Naive thymus-derived CD8-positive, alpha-beta T cell (primary cell): ENCODE measurements at places on chromosomes 12 and 14.
A peak's percentile ranks its signal among the peaks of the same experiment; 100 is the strongest.

- H3K36me3 ChIP-seq, result no peaks in the 10 kb centered on the region
- DNase-seq, result no peak
- H3K27ac ChIP-seq, result no peak overlapping the region
- H3K4me1 ChIP-seq, result no peaks in the 10 kb centered on the region
Measured at GRCh38 chr14:29242755-29243754, 476.5 kb downstream of the FOXG1 start.

DNA sequence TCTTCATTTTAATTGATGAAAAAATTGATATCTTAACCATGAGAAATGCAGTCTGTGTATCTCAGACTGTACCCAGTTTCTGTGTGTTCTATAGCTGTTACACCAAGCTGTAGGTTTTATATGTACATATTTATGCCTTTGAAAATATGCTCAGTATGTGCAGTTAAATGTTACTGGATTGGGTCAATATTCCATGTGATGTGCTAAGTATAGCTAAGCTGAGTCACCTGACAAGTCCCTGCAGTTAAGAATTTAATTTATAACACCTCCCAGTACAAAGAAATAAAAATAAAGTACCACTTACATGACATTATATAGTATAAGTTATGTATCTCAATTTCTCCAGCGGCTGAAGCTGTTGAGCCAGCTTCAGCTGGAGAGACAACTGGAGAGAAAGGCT, 984.0 kb downstream of the GALC start:
- no peaks in the 10 kb centered on the region for H3K27me3 ChIP-seq
- no peaks in the 10 kb centered on the region for H3K4me1 ChIP-seq
- no peaks in the 10 kb centered on the region for H3K36me3 ChIP-seq
- H3K4me3 ChIP-seq, result no peak overlapping the region
- no peak for DNase-seq
- no peak overlapping the region for H3K27ac ChIP-seq

DNA sequence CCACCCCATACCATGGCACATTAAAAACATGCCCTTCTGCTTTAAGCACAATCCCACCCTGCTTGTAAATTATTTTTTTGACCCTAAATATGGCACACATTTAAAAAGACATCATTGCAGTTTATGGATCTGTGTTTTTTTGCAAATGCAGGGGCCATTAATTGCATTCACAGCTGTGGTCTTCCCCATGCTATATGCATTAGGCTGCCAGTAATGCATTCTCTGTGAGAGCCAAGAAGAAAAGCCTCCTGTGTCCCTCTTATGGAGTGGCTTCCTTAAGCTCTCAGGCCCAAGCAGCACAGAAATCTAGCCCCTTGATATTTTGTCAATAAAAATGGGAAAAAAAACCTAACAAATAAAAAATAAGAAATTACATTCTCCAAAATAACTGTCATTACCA, 20.4 kb upstream of the COCH start:
- H3K27me3 ChIP-seq, result peaks cover 36% of the 10 kb centered on the region
- H3K4me3 ChIP-seq, result no peak overlapping the region
- no peaks in the 10 kb centered on the region for H3K4me1 ChIP-seq
- no peak overlapping the region for H3K27ac ChIP-seq

DNA sequence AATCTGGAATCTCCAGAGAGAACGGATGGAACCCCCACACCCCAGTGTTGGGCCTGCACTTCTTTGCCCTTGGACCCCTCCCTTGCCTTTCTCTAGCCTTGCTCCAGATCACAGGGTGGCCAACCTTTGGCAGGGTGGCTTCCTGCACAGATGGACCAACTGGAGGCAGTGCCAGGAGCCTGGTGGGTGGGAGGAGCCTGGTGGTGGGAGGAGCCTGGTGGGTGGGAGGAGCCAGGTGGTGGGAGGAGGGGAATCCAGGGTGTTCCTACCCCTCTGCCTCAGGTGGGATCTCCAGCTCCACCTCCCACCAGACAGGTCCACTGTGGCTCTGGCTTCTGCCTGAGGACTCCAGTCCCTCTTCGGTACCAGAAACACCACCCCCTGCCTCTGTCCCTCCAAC, 15.0 kb upstream of the ORAI1 start:
- H3K4me1 ChIP-seq, result peaks cover 10% of the 10 kb centered on the region
- H3K4me3 ChIP-seq, result no peak overlapping the region
- peak; percentile 18 for DNase-seq

- peaks cover 4% of the 10 kb centered on the region for H3K4me1 ChIP-seq
- no peaks in the 10 kb centered on the region for H3K27me3 ChIP-seq
- peaks cover 4% of the 10 kb centered on the region for H3K36me3 ChIP-seq
- no peak overlapping the region for H3K27ac ChIP-seq
- H3K4me3 ChIP-seq, result no peak overlapping the region
Measured at GRCh38 chr12:92703786-92704185, 997 bp downstream of the PLEKHG7 start.

GRCh38 chr14:68716698-68717097, 76.2 kb downstream of the ZFP36L1 start:
- H3K27me3 ChIP-seq, result no peaks in the 10 kb centered on the region
- DNase-seq, result no peak
- H3K36me3 ChIP-seq, result no peaks in the 10 kb centered on the region
- peaks cover 38% of the 10 kb centered on the region for H3K4me1 ChIP-seq
- H3K4me3 ChIP-seq, result no peak overlapping the region

DNA sequence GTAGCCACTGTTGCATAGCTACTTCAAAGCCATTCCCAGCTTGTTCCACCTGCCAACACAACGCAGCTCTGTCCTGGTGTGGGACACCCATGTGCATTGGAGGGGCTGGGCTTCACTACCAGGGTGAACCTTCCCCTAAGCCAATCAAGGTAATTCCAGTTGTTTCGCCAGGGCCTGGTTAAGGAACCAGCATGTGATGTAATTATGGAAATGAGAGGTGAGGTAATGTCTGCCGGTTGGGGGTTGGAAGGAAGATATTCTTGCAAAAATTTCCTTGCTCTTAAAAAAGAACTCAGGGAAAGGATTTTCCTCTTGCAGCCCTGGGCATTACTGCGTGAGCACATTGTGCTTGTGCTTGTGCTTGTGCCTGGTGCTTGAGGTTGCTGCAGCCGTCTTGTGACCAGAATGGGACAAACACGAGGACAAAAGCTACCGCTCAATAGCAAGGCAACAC, 14.9 kb downstream of the TUBA1C start:
- DNase-seq, result no peak
- H3K36me3 ChIP-seq, result no peaks in the 10 kb centered on the region
- no peak overlapping the region for H3K4me3 ChIP-seq
- H3K27ac ChIP-seq, result no peak overlapping the region

DNA sequence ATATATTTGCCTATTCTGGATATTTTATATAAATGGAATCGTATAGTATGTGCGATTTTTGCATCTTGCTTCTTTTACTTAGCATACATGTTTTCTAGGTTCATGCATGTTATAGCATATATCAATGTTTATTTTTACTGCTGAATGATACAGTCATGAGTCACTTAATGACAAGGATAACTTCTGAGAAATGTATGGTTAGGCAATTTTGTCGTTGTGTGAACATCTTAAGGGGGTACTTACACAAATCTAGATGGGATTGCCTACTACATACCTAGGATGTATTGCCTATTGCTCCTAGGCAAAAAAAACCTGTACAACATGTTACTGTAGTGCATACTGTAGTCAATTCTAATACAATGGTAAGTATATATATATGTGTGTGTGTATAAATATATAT, 8.8 kb downstream of the USP15 start:
- peaks cover 41% of the 10 kb centered on the region for H3K4me1 ChIP-seq
- no peaks in the 10 kb centered on the region for H3K27me3 ChIP-seq
- no peaks in the 10 kb centered on the region for H3K36me3 ChIP-seq
- H3K4me3 ChIP-seq, result no peak overlapping the region
- no peak overlapping the region for H3K27ac ChIP-seq
- DNase-seq, result no peak

DNA sequence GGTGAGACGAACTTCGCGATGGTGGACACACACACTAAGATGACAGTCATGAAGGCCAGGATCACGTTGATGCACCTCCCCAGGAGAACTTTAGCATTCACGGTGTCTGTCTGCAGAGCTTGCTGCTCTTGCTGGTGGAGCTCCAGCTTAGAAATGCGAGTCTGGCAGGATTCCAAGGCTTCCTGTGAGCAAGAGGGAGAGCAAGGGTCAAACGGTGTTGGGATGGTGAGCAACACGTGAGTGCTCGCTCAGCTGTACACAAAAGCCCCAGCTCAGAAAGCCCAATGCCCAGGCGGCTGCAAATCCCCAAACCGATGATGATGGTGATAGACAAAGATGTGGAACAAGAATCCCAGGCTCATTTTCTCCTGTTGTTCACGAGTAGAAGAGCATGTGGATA, 78.8 kb downstream of the TMCC3 start:
- no peak overlapping the region for H3K27ac ChIP-seq
- H3K4me3 ChIP-seq, result no peak overlapping the region
- H3K4me1 ChIP-seq, result no peaks in the 10 kb centered on the region
- peaks cover 18% of the 10 kb centered on the region for H3K27me3 ChIP-seq

- no peak for DNase-seq
- no peaks in the 10 kb centered on the region for H3K4me1 ChIP-seq
- H3K27me3 ChIP-seq, result peaks cover 4% of the 10 kb centered on the region
- no peaks in the 10 kb centered on the region for H3K36me3 ChIP-seq
Measured at GRCh38 chr12:106089935-106090334, 48.8 kb downstream of the NUAK1 start.

- no peaks in the 10 kb centered on the region for H3K36me3 ChIP-seq
- H3K27ac ChIP-seq, result no peak overlapping the region
- H3K4me1 ChIP-seq, result no peaks in the 10 kb centered on the region
- no peak for DNase-seq
- no peak overlapping the region for H3K4me3 ChIP-seq
Measured at GRCh38 chr12:105832806-105833205, 305.9 kb downstream of the NUAK1 start.

DNA sequence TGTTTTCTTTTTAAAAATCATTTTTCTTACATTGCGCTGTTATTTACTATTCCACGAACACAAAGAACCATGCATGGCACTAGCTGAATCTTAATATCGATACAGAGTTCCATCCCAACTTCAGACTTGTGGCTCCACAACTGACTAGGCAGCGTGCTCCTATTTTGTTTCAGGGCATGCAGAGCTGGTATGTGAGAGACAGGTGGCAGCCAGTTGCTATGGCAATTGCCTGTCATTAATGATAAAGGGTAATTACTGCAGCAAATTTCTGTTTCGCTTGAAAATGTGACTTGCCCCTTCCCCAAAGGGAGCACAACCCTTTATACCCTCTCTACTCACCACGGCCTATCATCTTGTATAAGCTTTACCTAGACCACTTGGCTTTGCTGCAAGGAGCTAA, 113.1 kb upstream of the G2E3 start:
- H3K4me3 ChIP-seq, result no peak overlapping the region
- H3K27me3 ChIP-seq, result peaks cover 12% of the 10 kb centered on the region
- no peaks in the 10 kb centered on the region for H3K36me3 ChIP-seq
- H3K4me1 ChIP-seq, result no peaks in the 10 kb centered on the region

DNA sequence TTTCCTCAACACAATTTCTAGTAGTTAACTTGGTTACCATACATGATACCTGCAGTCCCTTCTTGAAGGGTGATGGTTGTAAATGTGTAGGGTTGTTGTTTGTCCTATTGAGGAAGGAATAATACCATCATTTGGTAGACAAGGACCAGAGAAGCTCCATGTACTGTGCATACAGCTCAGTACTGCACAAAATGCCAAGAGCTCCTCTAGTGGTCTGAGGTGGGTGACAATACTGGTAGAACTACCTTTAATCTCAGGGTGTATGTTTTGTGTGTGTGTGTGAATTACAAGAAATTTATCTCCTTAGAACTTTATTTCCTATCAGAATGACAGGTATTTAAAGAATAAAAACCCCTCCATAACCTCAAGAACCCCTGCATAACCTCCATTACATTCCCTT, 575.3 kb downstream of the TMTC2 start:
- H3K4me3 ChIP-seq, result no peak overlapping the region
- DNase-seq, result no peak
- H3K4me1 ChIP-seq, result no peaks in the 10 kb centered on the region
- H3K27ac ChIP-seq, result no peak overlapping the region
- no peaks in the 10 kb centered on the region for H3K27me3 ChIP-seq
- no peaks in the 10 kb centered on the region for H3K36me3 ChIP-seq

GRCh38 chr12:57236201-57236924, 6.9 kb downstream of the SHMT2 start:
- peaks cover 18% of the 10 kb centered on the region for H3K27me3 ChIP-seq
- no peaks in the 10 kb centered on the region for H3K36me3 ChIP-seq
- H3K4me3 ChIP-seq, result no peak overlapping the region

DNA sequence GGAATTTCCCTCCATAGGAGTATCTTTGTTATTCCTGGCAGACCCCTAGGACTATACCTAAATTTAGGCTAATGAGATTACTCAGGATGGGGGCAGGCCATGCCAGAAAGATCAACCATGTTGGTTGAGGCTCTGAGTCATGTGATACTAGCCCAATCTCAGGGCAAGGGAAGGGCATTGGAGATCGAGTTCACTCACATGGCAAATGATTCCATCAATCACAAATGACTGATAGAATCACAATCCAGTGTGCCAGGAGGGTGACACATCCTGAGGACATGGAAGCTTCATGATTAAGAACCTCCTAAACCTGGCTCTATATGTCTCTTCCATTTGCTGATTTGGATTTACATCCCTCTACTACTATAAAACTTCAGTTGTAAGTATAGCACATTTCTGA, 182.3 kb downstream of the NTF3 start:
- no peaks in the 10 kb centered on the region for H3K27me3 ChIP-seq
- H3K4me1 ChIP-seq, result no peaks in the 10 kb centered on the region
- no peaks in the 10 kb centered on the region for H3K36me3 ChIP-seq

DNA sequence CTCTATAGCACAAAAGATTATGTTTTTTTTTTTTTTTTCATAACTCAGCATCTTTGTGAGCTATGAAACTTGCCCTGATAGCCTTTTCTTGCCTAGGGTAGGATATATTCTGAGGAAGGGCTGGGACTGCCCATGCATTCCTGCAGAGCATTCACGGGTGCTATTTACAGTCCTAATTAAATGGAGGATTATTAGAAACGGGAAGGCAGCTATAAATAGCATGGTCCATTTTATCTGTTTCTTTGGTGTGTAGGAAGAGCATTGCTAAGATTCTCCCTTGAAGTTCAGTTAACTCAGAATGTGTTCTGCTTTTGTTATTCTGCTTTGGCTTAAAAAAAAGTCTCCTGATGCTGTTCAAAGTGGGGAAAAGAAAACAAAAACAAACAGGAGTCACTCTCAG, 630.9 kb downstream of the DIO2 start:
- H3K4me3 ChIP-seq, result no peak overlapping the region
- no peak overlapping the region for H3K27ac ChIP-seq
- H3K36me3 ChIP-seq, result no peaks in the 10 kb centered on the region
- no peaks in the 10 kb centered on the region for H3K4me1 ChIP-seq
- DNase-seq, result no peak

- no peak for DNase-seq
- peaks cover 5% of the 10 kb centered on the region for H3K36me3 ChIP-seq
- H3K4me1 ChIP-seq, result peaks cover 27% of the 10 kb centered on the region
- H3K27me3 ChIP-seq, result no peaks in the 10 kb centered on the region
Measured at GRCh38 chr14:67510121-67510520, 21.6 kb upstream of the TMEM229B start.

- no peaks in the 10 kb centered on the region for H3K36me3 ChIP-seq
- peaks cover 2% of the 10 kb centered on the region for H3K4me1 ChIP-seq
- H3K4me3 ChIP-seq, result no peak overlapping the region
- no peak for DNase-seq
- H3K27ac ChIP-seq, result no peak overlapping the region
Measured at GRCh38 chr12:93996321-93996720, 152.1 kb upstream of the PLXNC1 start.
